Right atrium auricular region (tissue), 2 donors: ENCODE measurements at places on chromosomes 1 and 21.

GRCh38 chr1:113998361-113998760, 19.1 kb downstream of the OLFML3 start:
- peaks cover 7% of the 10 kb centered on the region for H3K4me1 ChIP-seq
- no peaks in the 10 kb centered on the region for H3K27me3 ChIP-seq
- no peak overlapping the region for H3K4me3 ChIP-seq
- H3K27ac ChIP-seq: no peak overlapping the region
- no peaks in the 10 kb centered on the region for H3K36me3 ChIP-seq
- no peak for DNase-seq

- H3K36me3 ChIP-seq: no peaks in the 10 kb centered on the region
- no peak for DNase-seq
- no peak overlapping the region for H3K4me3 ChIP-seq
Observed at GRCh38 chr1:111742938-111743549, 3.8 kb upstream of the INKA2 start.

DNA sequence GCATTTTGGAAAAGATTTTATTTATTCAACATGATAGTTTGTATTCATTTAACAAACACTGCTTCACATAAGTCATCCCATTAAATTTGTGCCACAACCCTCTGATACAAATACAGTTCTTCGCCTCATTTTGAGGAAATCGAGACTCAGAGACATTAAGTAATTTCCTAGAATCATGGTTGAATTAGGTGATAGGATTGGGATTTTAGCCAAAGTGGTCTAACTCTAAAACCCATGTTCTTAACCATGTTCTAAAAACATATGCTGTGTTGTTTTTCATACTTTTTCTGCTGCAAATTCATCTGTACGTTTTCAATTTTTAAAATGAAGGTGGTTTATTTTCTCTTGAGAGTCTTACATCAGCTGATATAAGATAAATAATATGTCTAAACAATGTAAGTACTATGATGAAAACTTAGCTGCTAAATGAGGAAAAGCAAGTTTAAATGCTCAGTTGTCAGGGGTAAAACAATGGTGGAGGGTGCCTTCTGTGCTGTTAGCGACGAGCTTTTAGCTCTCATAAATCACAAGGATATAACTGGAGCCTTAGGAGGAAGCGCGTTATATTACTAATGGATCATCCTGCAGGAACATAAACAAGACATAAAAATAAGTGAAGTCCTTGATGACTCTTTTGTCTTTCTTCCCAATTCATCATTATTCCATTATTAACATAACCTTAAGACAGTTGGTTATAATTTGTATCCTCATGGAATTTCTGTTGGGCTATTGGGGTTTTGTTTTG, 97.7 kb downstream of the CACHD1 start:
- H3K36me3 ChIP-seq: no peaks in the 10 kb centered on the region
- no peak overlapping the region for H3K27ac ChIP-seq
- no peaks in the 10 kb centered on the region for H3K27me3 ChIP-seq
- H3K4me1 ChIP-seq: no peaks in the 10 kb centered on the region
- DNase-seq: no peak

- no peak overlapping the region for H3K4me3 ChIP-seq
- DNase-seq: no peak
- H3K4me1 ChIP-seq: no peaks in the 10 kb centered on the region
Observed at GRCh38 chr1:37732111-37732780, 32.7 kb downstream of the EPHA10 start.

- H3K4me1 ChIP-seq: no peaks in the 10 kb centered on the region
- H3K4me3 ChIP-seq: no peak overlapping the region
- H3K27me3 ChIP-seq: no peaks in the 10 kb centered on the region
- H3K36me3 ChIP-seq: no peaks in the 10 kb centered on the region
- no peak for DNase-seq
Observed at GRCh38 chr1:54520631-54521321, 27.3 kb upstream of the ACOT11 start.

DNA sequence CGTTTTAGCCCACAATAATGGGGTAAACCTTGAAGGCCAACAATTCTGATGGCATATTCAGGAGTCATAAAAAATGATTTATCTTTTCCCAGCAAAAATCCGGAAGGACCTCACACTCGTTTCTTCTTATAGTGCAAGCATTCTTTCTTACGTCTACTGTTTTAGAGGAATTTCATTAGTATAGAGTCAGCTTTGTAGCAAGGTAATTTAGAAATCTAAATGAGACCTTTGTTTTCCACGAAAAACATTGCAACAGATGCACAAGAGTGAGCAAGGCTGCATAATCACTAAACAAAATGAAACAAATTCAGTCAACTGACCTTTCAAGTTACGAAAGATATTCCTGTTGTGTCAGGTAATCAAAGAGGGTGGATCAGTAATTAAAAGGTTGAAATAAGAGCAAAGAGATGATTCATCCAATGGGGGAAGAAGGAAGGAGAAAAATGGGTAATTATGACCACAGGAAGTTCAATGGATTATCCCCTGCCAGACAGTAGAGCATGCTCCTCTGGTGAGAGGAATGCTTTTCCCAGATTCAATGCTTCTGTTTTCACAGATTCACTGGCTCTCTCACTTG, 560 bp upstream of the CSDE1 start:
- no peaks in the 10 kb centered on the region for H3K4me1 ChIP-seq
- no peaks in the 10 kb centered on the region for H3K27me3 ChIP-seq
- peak overlapping the region; percentile 100 for H3K27ac ChIP-seq
- DNase-seq: no peak
